ENCODE measurements at places on chromosomes 6 and 20.

- DNase-seq: no peak
These were observed 125.1 kb downstream of the MRPL14 start for GRCh38 chr6:44002067-44002592.

DNA sequence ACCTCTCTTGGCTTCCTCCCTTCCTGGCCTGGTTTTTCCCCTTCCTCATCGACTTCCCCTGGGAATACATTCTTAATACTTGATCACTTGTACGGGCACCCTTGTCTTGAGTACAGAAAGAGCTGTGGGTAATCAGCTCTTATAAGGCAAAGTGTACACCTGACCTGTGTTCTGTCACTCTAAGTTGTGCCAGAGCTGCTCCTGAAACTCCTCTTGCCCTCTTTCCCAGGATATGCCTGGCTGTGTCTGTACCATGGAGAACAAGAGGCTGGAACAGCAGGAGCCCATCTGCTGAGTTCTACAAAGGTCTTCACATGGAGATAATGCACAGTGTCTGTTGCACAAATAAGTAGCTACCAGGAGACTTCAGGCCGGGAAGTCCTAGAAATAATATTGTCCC, 110.1 kb downstream of the FOXA2 start:
- no peak for DNase-seq

- DNase-seq: no peak
These were observed 649.8 kb upstream of the SLC35B3 start for GRCh38 chr6:9085054-9085708.

DNA sequence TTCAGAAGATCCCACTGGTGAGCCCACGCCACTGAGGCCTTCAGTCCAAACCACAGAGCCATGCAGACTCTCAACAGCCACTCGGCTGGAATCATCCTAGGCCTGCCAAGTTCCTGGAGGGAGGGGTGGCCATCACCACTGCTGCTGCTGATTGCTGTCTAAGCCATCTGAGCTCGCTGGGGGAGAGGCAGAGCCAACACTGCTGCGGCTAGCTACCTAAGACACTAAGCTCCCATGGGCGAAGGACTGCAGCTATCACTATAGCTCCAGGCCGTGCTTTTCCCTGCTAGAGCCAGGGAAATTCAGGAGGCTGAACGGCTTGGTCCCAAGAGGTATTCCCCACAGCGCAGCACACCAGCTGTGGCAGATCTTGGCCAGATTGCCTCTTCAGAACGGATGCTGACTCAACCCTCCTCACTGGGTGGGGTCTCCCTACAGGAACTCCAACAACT, 73.6 kb downstream of the TBC1D32 start:
- no peak for DNase-seq

GRCh38 chr6:28943557-28944411, 20.0 kb upstream of the TRIM27 start:
- no peak for DNase-seq

GRCh38 chr20:8932192-8933165, 136.4 kb upstream of the PLCB4 start:
- DNase-seq: no peak

DNA sequence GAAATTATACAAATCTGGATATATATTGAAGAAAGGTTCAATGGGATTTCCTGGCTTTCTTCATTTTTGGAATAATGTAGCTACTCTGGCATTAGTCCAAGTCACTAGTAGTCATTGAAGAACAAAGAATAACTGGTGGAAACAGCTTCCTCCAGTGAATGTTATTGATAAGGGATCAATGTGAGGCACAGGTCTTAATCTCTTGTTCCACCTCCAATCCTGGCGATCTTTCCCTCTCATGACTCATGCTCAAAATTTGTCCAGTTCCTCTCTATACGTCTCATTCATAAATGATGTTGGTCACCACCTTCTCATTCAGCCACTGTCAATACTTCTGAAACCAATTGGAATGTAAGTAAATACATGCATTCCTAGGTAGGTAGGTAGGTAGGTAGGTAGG, 185.0 kb upstream of the BMP2 start:
- no peak for DNase-seq

DNA sequence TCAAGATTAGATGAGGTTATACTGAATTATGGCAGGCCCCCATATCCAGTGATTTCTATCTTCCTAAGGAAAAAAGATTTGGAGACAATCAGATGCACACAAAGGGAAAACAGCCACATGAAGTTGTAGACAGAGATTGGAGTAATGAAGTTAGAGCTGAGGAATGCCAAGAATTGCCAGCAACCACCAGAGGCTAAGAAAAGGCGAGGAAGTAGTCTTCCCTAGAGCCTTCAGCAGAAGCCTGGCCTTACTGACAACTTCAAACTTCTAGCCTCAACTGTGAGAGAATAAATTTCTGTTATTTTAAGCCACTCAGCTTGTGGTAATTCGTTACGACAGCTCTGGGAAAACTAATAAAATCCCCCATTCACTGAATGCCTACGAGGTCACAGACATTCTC, 473.9 kb downstream of the COL12A1 start:
- no peak for DNase-seq

GRCh38 chr20:25253606-25254275, 5.9 kb downstream of the PYGB start:
- DNase-seq: no peak

GRCh38 chr6:125882243-125882642, 74.3 kb upstream of the HINT3 start:
- no peak for DNase-seq

DNA sequence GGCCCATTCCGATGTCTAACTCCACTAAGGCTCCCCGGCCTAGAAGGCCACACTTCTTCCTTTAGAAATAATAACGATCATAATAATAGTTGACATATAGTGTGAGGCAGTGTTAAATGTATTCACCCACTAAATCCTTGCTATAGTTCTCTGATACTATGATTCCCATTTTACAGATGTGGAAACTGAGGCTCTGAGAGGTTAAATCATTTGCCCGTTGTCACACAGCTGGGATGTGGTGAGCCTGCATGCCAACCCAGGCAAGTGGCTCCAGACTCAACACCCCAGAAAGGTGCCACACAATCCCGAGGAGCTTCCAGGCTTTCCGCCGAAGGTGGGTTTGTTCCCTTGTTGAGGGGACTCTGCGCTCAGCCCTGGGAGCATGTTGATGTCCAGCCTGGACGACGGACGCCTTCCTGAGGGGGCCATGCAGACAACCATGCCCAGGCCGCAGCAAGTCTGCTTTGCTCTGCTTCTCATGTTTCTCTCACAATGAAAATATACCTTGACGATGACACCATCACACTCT, 104.6 kb upstream of the CDYL start:
- no peak for DNase-seq

GRCh38 chr6:62805431-62805830, 405.8 kb upstream of the FKBP1C start:
- no peak for DNase-seq

DNA sequence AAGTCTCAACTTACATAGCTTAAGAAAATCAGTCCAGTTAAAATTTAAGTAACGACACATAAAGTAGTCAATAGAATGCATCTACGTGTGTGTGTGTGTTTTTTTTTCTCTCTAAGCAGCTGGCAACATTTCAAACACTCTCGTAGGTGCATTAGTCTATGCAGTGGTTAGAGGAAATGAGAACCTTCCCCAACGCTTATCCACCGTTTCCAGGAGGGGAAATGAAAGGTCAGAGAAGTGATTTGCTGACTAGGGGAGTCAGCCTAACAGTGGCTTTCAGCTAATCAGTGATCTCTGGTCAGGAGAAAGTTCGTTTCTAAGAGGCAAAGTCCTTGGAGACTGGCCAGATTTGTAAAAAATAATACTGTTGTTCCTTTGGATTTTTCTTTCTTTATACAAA, 806.6 kb downstream of the C6orf118 start:
- no peak for DNase-seq

DNA sequence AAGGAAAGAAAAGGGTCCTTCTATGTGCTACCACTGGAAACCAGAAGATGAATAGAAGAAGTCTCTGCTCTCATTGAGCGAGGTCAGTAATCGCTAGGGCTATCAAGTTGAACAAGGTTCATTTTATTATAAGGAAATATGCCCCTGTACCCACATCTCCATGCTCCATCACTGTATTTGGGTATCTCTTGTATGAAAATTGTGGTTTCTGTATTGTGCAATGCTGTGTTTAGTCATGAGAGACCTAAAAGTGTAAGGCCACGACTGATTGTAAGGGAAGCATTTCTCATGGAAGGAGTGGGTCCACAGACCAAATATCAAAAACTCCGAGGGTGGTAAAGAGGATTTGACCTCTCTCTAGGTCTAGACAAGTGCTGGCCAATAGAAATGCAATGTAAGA, 3.6 kb upstream of the HS3ST5 start:
- DNase-seq: no peak

DNA sequence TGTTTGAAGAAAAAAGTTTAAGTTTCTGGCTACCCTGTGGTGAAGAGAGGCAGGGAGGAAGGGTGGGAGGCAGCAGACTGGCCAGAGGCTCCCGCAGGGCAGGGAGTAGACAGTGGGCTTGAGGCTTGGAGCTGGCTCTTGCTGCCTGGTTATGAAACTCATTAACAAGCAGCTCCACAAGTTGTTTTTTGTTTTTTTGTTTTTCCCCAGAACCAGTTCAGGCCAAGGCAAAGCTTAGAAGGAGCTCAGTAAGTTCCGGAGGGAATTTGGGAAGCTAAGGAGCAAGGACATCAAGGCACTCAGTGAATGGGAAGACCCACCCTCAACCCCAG, 4.0 kb downstream of the DLL1 start:
- no peak for DNase-seq

- DNase-seq: no peak
These were observed 167.3 kb upstream of the GMDS start for GRCh38 chr6:2412731-2413130.

DNA sequence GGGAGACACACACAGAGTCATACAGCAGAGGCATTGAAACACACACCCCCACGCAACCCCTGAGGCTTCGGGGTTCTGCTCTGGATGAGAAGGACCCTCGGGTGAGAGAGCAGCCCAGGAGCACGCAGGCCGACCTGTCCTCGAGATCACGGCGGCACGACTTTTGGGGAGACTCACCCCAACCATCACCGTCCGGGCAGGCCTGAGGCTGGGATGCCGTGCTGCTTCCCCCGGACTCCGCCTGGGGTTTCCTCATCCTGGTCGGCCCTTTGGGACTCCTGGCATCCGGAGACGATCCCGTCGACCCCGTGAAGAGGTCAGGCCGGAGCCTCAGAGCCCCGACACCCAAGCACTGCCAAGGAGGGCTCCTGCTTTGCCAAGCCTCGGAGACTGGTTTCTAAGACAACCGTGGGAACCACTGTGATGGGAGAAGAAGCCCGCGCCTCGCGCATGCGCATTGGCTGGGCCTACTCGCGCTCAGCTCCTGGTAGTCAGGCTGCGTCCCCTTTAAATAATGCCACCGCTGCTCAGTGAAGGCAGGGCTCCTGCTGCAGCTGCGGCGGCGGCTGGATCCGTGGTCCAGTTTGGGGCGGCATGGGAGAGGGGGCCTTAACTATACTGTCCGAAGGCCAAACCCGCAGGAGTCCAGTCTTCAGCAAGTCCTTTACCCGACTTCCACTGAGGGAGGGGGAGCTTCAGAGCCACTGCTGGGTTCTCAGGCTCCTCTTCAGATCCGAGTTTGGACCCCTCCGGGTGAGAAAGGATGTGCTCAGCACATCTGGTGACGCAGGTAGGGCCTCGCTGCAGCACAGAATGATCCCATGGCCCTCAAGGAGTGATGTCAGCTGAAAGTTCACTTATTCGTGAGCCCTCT, 171.4 kb upstream of the ZNF337 start:
- no peak for DNase-seq

GRCh38 chr20:62812181-62812906, 4.5 kb upstream of the COL9A3 start:
- no peak for DNase-seq

- DNase-seq: no peak
These were observed 5.0 kb downstream of the SIM1 start for GRCh38 chr6:100459592-100460184.

DNA sequence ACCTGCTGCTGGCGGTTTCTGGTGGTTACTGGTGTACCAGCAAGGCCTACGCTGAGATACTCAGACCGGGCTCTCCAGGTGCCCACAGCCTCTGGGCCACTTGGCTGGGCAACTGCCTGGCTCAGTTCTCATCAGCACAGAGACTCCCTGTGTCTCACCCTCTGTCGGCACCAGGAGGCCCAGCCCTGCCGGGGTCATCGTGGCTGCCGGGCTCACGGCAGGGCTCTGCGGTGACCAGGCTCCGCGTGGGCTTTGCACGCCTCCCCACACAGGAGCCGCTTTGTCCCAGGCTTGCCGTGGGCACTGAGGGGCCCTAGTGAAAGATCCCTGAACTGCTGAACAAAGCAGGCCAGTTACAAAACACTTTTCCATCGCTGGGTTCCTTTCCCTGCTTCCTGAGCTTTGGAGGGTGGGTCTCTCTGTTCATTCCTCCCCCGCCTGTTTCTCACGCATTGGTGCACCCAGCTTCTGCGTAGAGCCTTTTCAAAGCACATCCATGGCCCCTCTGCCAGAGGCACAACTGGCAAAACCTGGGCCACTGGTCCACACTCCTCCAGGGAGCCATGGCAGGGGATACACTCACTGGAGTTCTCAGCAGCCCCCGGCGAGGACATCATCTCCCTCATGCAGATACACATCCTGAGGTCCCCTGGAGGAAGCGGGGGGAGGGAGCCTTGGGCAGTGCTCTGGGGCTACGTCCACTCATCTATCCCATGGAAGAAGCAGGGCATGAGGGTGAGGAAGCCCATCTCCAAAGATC, 117.0 kb downstream of the NFATC2 start:
- DNase-seq: no peak

GRCh38 chr6:100768816-100769351, 112.2 kb downstream of the ASCC3 start:
- no peak for DNase-seq

GRCh38 chr20:55701467-55701866, 303.9 kb downstream of the CBLN4 start:
- DNase-seq: no peak

- no peak for DNase-seq
These were observed 155.4 kb downstream of the SYCP2 start for GRCh38 chr20:59777814-59778575.

- no peak for DNase-seq
These were observed 16.6 kb downstream of the CDC40 start for GRCh38 chr6:110196874-110197273.

- no peak for DNase-seq
These were observed 347.5 kb upstream of the SOX4 start for GRCh38 chr6:21246075-21246474.

DNA sequence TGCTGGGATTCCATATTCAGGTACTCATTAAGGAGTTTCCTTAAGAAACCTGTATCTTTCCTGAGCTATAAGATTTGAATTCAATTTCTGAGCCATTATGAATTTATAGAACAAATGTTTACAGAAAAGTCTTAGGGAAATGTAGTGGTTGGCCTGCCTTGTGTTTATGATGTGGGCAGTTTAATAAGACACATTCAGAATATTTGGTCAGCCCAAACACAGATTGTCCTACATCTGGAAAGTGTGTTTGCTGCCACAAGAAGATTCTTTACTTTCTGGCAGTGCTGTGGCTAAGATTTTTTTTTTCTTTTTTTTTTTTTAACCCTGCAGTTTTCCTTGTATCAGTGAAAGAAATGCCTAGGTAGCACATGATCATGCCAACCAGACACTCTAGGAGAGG, 15.2 kb downstream of the TBX18 start:
- DNase-seq: no peak

GRCh38 chr6:13924146-13924948, 405 bp upstream of the RNF182 start:
- DNase-seq: no peak

Measured in Panc1 (cell line).